ENCODE measurements at places on chromosomes 5 and 9.

DNA sequence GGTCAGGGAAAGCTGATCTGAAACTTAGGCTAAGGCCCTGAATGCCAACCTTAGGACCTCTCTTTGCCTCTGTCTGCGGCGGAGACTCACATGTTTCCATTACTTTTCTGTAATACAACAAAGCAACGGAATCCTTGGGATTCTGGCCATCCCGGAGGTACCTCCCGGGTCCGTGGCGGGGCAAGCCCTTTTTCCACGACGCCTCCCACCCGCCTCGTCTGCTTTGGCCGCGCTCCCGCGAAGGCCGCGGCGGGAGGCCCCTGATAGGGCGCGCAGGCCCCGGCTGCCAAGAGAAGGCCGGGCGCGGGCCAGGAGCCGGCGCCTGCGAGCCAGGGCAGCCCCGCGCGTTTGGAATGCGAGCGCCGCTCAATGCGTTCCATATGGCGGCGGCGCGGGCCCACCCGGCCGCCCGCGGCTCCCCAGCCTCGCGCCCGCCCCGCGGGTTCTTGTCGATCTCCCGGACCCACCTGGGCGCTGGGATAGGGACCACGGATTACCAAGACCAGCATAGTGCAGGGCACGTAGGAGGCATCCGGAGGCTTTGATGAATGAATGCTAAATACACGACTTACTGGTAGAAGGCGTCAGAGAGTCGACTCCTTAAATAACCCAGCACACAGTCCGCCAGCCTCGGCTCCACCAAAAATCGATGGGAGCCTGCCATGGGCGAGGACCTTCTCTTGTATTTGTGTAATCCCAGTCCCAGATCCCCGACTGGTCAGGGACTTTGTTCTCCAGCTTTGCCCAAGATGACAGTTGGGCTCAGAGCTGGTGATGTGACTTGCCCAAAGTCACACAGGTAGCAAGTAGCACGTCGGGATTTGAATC, 17.5 kb upstream of the PHF19 start:
- DNase-seq: no peak

- DNase-seq: no peak
Observed at GRCh38 chr5:34977934-34978613, 48.7 kb downstream of the DNAJC21 start.

- no peak for DNase-seq
Observed at GRCh38 chr5:35246900-35247647, 16.8 kb upstream of the PRLR start.

GRCh38 chr5:158917731-158918130, 182.0 kb downstream of the EBF1 start:
- DNase-seq: no peak

GRCh38 chr9:133528876-133529241, 4.1 kb upstream of the MYMK start:
- no peak for DNase-seq

- DNase-seq: peak; percentile 81
Observed at GRCh38 chr5:142024771-142025304, 12.0 kb upstream of the GNPDA1 start.

GRCh38 chr9:98899408-98900056, 44.2 kb upstream of the COL15A1 start:
- peak; percentile 38 for DNase-seq

DNA sequence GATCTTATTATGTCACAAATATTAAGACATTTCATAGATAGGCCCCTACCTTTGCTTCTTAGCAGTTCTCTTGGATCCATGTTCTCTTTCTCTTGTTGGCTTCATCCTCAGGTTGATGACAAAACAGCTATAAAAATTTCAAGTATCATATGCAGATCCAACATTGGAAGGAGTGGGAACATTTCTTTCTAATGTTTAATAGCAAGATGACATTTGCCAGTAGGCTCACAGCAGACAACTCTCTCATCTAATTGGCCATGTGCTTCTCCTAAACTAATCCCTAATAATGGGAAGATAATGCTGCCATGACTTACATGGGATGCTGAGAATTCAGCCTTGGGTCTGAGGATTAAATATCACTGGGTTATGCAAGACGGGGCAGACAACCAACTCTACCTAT, 485.5 kb upstream of the SEMA6A start:
- no peak for DNase-seq

DNA sequence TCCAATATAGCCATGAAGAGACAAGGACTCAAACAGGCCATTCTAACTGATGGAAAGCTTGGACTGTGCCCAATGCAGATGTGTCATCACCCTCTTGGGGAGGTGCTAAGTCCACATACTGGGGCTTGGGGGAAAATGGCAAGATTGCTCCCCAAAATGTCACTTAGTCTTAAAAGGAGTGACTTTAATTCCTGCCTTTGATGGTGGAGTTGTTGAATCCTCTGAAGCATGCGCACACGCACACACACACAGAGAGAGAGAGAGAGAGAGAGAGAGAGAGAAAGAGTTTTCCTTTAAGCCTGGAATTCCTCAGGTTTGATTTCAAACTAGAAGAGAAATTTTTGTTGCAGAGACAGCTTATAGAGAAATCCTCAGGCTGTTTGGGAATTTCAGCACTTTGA, 161.9 kb upstream of the GAS1 start:
- no peak for DNase-seq

GRCh38 chr5:179699616-179700237, 960 bp downstream of the CANX start:
- DNase-seq: no peak

DNA sequence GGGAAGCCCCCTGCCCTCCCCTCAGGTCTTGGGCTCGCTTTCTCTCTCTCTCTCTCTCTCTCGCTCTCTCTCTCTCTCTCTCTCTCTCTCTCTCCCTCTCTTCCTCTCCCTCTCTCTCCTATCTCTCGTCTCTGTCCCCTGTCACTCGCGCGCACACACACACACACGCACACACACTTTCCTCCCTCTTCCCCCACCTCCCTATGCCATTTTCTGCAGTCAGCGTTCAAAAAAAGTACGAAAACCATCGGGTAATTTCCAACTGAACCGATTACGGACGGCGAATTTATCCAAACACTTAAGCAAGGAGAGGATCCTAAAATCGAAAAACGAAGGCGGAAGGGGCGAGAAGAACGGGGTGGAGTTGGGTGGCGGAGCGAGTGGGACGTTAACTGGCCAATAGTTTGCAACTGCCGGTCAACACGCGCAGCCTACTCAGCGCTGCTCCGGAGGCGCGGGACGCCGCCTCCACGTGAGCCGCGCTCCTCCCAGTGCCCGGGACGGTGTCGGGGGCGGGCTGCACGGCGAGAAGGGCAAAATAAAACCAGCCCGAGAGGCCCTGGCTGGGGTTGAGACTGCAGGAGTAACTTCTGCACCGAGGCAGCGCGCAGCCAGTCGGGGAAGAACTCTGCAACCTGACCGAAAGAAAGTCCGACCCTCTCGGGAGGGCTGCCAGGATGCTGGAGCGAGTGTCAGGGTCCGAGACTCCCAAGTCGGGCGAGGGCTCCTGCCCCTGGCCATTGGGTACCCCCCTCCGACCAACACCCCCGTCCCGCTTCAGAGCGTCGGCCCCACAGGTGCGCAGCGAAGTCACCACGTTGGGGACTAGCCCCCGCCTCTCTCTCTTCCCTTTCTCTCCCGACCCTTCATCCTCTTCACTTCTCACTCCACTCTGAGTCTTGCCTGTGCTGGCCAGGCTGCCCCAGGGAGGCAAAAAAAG, 24.9 kb upstream of the ELAVL2 start:
- no peak for DNase-seq

DNA sequence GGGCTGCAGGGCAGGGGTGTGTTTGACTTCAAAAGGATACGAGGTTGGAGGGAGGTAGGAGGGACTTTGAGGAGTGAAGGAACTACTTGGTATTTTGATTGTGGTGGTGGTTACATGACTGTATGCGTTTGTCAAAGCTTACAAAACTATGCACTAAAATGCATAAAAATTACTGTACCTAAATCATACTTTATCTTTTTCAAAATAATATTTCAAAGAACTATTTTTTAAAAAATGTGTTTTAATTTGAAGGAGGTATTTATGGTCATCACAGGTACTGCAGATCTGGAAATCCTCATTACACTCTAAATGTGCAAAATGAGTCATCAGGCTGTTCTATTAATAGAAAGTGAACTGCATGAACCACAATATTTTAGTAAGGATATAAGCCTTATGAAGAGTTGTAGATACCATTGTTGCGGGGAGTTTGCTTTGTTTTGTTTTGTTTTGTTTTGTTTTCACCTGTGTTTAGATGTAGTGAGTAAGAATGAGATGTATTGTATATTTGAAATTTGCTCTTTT, 116.9 kb downstream of the ARRDC3 start:
- no peak for DNase-seq

- no peak for DNase-seq
Observed at GRCh38 chr5:139392678-139393496, 2.0 kb downstream of the PROB1 start.

- DNase-seq: no peak
Observed at GRCh38 chr5:136042665-136043121, 13.9 kb downstream of the TGFBI start.

- no peak for DNase-seq
Observed at GRCh38 chr5:59390989-59391388, 502.5 kb downstream of the PDE4D start.

DNA sequence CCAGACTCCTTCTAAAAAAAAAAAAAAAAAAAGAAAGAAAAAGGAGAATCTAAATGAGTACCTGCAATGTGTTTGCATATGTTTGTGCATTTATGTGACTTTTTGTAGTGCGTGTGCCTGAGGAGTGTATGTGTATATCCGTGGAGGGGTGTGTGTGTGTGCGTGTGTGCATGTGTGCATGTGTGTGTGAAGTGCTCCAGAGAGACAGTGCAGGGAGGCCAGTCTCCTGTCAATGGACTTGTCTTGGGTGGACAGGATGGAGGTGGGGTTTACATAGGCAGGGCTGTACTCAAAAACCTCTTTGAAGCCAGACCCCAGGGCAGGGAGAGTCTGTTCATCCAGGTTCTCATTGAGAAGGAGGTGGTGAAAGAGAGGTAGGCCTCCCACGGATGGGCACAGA, 87.1 kb upstream of the MVB12B start:
- no peak for DNase-seq

- no peak for DNase-seq
Observed at GRCh38 chr9:94874316-94874715, 147.8 kb downstream of the AOPEP start.

GRCh38 chr5:33810491-33811120, 81.2 kb downstream of the ADAMTS12 start:
- no peak for DNase-seq

DNA sequence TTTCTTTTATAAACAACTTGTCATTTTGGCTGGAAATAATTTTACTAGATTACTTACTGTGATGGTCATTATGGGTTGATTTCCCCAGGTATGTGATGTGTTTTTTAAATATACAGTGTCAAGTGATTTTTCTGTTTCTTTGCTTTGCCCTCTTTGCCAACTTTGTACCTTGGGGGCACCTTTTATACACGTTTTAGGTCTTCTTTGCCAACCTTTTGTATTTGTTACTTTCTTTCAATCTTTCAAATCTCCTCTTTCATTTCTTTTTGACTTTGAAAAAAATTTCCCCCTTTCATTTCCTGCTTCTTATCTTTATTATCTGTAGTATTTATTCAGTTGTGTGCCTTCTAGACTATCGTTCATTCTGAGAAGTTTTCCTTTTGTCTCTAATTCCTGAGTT, 65.4 kb upstream of the DHFR start:
- no peak for DNase-seq

DNA sequence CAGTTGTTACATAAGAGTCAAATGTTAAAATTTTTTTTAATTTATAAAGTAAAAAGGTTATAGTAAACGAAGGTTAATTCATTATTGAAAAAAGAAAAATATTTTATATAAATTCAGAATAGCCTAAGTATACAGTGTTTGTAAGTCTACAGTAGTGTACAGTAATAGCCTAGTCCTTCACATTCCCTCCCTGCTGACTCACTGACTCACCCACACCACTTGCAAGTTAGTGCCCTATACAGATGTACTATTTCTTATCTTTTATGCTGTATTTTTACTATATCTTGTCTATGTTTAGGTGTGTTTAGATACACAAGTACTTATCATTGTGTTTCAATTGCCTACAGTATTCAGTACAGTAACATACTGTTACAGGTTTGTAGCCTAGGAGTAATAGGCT, 57.6 kb downstream of the MAMDC2 start:
- no peak for DNase-seq

DNA sequence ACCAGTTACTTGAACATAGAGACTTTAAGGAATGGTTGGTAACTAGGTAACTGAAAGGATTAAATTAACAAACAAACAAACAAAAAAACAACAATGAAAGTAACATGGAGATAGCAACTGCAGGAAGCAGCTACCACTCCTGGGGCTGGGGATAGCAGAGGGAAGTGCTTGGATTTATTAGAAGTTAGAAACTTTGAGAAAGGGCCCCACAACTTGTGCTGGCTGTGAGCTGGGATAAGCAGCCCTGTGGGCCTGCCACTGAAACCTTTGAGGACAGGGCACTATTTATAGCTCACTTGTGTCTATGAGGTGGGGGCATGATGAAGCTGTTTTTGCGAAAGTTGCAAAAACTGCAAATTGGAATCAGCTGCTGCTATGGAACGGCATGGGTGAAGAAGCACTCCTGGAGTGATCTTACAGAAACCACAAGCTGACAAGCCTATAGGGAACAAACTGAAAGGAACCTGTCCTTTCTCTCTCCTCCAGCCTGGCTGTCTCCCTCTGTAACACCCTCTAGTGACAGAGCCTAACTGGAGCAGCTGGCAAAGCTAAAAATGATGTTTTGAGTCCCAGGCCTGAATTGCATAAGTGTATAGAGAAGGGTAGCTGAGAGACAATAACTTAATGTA, 91.4 kb upstream of the RANBP6 start:
- peak; percentile 12 for DNase-seq

- no peak for DNase-seq
Observed at GRCh38 chr5:150131978-150132694, 23.5 kb downstream of the PDGFRB start.

DNA sequence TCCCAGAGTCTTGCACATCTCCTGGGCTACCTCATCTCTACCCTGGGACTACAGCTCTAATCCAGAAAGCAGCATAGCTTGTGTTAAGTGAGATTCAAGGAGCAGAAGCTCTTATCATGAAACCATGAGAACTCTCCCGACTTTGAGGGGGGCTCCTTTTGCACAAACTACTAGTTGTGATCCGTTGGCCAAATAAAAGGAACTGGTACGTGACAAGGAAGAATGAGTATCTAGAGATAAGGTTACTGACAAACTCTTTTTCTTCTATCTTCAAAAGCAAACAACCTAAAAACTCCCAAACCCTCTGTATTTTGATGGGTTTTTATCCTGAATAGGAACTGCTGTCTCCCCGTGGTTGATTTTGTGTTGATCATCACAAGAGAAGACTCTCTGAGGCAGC, 168.5 kb downstream of the SLC24A2 start:
- DNase-seq: no peak

DNA sequence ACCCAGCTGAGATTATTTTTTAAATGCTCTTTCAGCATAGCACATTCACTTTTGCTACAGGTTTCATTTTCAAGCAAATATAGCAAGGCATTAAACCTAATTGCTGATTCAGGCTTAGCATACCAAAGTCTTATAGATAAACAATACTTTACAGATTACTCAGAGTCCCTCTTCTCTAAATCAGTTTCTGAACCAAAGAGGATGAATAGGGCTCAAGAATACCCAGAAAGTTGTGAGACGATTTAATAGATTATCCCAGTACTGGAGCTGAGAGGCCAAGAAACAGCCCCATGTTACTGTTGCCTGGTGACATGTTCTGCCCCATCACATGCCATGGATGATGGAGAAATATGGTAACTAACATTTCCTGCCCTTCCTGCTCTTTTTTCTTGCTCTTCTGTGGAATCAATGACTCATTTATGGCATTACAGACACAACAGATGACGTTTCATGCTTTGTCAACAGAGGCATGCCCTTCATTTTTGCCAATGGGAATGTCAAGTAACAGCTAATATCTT, 18.1 kb upstream of the SSBP2 start:
- DNase-seq: no peak

GRCh38 chr5:9209846-9210492, 335.9 kb downstream of the SEMA5A start:
- DNase-seq: no peak
